ENCODE measurements at places on chromosomes 7 and 10.
A peak's percentile ranks its signal among the peaks of the same experiment; 100 is the strongest.

GRCh38 chr10:128080231-128080630, 46.0 kb downstream of the MKI67 start:
- DNase-seq = peak; percentile 1

- DNase-seq = no peak
Observed at GRCh38 chr7:84123965-84124547, 70.5 kb downstream of the SEMA3A start.

DNA sequence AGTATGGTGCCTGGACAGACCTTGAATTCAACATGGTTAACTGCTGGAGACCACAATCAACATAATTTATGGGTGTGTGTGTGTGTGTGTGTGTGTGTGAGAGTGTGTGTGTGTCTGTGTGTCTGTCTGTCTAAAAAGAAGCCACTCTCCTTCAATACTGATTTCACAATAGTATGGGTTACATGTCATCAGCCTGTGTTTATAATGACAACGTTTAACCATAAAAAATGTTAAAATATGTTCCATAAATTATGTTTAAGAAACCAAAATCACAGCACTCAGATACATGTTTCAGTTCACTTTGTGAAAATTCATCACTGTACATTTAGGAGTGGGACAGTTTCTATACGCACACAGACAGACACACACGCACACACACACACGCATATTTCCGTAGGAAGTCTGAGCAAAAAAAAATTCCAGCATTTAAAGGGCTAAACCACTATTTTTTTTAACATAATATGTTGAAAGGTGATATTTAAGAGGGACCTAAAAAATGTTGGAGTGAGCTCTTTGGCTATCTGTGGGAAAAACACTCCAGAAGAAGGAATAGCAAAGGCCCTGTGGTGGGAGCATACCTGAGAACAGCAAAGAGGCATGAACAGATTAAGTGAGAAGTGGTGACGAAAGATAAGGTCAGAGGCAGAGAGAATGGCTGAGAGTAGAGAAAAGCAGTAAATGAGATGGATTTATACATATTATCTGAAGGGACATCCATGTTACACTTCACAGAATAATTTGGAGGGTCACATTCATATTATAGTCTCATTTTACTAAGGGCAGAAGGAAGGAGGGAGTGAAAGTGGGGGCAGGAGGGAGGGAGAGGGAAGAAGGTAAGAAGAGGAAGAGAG, 10.9 kb downstream of the PDZD8 start:
- no peak for DNase-seq

DNA sequence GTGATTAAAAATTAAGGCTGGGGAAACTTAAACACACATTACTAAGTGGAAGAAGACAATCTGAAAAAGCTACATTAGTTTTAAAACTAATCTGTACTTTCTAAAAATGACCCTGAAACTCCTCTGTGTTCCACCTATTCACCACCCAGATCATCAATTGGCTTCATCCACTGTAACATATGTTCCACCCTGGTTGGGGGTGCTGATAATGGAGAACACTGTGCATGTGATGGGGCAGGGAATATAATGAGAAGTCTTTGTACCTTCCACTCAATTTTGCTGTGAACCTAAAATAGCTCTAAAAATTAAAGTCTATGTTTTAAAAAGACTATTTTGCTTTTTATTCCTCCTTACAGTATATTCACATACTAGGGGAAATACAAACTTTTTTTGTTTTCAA, 132.7 kb downstream of the CNOT4 start:
- no peak for DNase-seq

- no peak for DNase-seq
Observed at GRCh38 chr7:112743811-112744210, 46.4 kb downstream of the TMEM168 start.

DNA sequence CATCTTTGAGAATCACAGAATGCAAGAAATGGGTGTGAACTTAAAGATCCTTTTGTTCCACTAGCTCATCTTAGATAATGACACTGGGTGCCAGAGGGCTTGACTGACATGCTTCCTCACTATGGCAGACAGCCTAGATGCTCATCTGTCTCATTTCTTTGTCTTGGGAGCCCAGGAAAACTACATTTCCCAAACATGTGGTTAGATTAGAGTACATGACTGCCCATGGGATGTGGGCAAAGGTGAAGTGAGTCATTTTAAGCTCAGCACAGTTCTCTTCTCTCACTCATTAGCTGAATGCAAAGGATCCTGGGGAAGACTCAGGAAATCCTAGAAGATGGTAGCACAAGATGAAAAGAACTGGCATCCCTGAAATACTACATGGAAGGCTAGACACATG, 32.5 kb upstream of the TBX20 start:
- DNase-seq = no peak

DNA sequence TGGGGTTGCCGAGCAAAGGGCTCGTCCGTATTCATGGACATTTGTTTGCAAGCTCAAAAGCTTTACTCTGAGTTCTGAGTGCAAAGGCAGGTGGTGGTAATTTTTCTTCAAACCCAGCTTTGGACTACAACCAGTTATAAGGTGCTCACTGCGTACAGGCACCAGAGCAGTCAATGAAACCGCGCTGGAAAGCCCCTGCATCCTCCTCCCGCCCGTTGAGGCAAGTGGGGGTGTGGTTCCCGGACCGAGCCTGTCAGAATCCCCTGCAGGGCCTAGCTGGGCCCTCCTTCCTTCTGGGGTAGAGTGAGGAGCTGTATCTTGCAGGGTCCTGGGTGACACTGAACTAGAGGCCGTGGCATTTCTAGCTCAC, 22.3 kb downstream of the AMZ1 start:
- no peak for DNase-seq

DNA sequence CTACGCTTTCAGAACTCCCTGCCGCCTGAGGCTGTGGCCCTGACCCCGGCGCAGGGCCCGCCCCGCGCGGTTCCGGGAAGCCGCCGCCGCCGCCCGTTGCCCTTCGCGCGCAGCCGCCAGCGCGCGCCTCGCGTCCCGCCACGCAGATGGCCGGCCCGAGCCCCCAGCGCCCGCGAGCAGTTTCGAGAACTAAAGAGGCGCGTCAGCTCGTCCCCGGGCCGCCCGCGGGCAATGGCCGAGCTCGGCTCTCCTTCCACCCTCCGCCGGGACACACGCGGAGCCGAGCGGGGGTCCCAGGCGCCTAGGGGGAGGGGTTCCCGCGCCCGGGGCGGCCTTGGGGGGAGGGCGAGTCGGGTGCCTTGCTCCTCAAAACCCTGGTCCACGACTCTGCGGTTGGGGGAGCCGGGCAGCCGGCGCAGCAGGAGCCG, 1.8 kb downstream of the HNRNPF start:
- DNase-seq = peak; percentile 6

- DNase-seq = peak; percentile 54
Observed at GRCh38 chr7:88835147-88835728, 39.7 kb upstream of the TEX47 start.

DNA sequence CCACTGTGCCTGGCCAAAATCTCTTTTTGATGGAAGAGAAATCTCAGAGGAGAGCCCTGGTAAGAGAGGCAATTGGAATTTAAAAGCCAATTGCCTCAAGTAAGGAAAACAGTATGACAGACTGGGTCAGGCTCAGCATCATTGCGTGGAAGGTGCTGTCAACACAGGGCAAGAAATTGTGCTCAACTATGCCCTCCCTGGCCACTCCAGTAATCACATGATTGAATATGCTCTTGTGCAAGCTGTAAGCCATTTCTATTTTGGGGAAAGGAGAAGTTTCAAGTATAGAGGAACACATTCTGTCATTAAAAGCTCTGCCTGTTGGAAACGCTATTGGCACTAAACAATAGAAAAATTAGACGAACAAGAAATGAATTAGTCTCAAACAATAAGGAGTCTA, 1127.7 kb downstream of the REEP3 start:
- DNase-seq = no peak

- no peak for DNase-seq
Observed at GRCh38 chr7:21642422-21642821, 99.6 kb downstream of the DNAH11 start.

- no peak for DNase-seq
Observed at GRCh38 chr10:48770561-48771089, 86.0 kb downstream of the WDFY4 start.

DNA sequence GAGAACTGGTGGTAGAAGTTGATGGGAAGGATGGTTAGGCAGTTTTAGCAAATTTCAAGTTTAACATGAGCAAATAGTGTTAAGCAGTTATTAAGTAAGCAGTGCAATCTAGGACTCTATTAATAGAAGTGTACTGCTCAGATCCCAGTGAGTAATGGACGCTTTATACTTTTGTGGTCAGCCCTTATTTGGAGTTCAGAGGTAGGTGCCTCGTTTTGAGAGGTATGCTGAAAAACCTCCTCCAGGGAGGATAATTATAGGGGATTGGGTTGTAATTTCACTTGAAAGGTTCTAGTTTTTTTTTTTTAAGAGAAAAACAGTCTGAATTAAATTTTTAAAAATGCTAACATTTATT, 33.5 kb upstream of the CCDC7 start:
- no peak for DNase-seq

DNA sequence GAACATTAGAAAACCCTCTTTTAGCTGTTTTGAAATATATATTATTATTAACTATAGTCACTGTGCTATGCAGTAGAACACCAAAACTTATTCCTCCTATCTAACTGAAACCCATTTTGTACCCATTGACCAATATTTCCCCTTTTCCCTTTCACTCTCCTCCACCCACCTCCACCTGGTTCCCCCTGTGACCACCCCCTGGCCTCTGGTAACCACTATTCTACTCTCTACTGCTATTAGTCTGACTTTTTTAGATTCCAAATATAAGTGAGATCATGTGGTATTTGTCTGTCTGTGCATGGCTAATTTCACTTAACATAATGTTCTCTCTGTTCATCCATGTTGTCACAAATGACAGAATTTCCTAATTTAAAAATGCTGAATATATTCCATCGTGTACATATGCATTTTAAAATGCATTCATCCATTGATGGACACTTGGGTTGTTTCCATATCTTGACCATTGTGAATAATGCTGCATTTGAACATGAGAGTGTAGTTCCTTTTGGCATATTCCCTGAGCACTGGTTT, 18.7 kb downstream of the TBC1D12 start:
- DNase-seq = no peak

DNA sequence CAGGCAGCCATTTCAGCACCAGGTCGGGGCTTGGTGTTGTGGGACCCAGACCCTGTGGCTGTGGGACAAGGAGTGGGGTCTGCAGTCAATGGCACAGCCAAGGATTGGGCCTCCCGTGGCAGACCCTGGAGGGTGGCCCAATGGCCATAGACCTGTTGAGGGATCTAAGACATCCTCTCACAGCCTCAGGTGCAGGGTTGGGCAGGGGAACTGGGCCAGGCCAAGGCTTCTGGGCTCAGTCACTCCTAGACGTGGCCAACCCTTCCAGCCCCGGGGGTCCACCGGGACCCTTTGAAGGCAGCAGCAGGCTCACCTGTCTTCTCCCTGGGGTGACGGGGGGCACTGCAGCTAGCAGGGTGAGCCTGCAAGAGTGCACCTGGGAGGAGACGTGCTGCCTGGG, 45.7 kb upstream of the DPYSL4 start:
- DNase-seq = no peak

DNA sequence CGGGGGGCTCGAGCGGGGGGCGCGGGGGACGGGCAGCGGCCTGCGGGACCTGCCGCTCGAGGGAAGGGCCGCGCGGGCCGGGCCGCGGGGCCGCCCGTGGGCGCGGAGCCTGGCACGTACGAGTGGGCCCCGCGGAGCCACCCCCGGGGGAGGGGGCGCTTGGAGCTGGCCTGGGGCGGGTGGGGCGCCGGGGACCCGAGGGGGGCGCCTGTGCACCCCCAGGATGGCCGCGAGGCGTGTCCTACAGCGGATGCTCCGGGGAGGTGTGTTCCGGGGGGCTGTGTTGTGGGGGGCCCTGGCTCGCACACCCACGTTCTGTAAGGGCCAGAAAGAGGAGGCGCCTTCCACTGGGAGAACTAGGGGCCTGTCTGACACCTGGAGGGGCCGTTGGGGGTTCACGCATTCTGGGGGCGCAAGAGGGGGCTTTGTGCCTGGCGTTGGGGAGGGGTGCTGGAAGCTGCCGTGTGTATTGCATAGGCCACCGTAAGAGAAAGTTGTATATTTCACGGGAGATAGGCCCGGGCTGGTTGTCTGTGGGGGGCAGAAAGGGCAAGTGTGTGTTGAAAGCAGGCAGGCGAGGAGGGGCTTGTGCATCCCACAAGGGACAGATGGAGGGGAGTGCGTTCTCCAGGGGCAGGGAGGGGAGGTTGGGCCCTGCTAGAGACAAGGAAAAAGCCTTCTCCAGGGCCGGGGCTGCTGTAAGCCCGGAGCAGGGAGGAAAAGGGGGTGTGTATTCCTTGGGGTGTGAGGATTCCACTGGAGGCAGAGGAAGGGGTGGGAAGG, 663 bp downstream of the VPS37D start:
- peak; percentile 12 for DNase-seq

DNA sequence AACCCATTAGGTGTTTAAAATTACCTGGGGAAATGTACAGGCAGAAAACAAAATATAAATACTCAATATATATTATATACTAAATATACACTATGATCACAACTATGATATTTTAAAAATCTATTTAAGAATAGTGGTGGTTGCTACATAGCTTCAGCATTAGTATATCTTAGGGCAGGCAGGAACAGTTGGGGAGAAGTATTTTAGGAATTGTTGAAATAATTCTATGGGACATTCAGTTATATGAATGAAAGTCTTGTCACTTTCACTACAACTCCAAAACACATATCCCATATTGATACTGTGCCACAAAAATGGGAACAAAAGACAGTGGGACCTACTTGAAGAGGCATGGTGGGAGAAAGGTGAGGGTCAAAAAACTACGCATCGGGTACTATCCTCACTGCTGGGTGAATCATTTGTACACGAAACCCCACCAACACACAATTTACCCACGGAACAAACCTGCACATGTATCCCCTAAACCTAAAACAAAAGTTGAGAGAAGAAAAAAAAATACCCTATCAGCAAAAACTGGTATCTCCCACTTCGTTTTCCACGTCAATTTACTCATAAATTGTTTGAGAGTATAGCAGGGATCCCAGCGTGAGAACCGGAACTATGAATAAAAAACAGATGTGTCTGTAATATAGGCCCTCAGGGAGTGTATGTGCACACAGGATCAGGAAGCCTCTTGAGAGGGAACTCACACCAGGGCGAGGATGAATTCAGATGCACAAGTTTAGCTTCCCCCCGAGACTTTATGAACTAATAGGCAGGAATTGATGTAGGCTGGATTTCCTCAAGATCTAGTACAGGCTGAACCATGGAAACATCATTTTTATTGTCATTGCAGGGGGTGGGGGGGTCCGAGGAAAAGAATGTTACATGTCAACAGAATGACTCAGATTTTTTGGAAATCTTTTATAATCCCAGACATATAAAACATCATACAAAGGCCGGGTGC, 16.2 kb downstream of the SLC16A12 start:
- no peak for DNase-seq
